ENCODE measurements at places on chromosomes 12 and 14. TPM values are rescaled to one million over a fixed set of nuclear protein-coding genes. Genes with fewer than 3 reads are reported as not detected.

GRCh38 chr14:93315575-93315974, 17.3 kb downstream of the BTBD7 start:
- no peaks in the 10 kb centered on the region for H3K27me3 ChIP-seq
- H3K4me3 ChIP-seq: no peak overlapping the region
- no peak for DNase-seq

The UNC79 gene
- total RNA-seq: 0.13 TPM

The PELI2 gene
- 5.3 TPM for total RNA-seq

The RPL10L gene
- total RNA-seq: not detected

The ZNF410 gene
- total RNA-seq: 63.1 TPM

DNA sequence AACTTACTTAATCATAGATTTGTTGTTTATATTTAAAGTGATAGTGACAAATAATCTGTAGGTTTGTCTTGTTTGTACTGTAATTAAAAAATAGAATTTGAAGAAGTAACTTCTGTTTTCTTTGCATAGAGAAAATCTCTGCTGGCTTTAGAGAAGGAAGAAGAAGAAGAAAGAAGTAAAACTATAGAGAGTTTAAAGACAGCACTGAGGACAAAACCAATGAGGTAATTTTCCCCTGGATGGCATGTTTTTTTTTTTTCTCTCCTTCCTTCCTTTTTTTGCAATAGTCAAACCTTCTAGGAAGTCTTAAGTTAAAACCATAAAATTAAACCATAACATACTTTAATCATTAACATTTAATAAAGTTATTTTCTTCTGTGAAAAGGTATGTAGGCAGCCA, 131.9 kb downstream of the DAAM1 start:
- H3K4me1 ChIP-seq: peaks cover 17% of the 10 kb centered on the region
- no peaks in the 10 kb centered on the region for H3K27me3 ChIP-seq
- H3K4me3 ChIP-seq: no peak overlapping the region
- no peak for DNase-seq

The PRH2 gene
- not detected for total RNA-seq

DNA sequence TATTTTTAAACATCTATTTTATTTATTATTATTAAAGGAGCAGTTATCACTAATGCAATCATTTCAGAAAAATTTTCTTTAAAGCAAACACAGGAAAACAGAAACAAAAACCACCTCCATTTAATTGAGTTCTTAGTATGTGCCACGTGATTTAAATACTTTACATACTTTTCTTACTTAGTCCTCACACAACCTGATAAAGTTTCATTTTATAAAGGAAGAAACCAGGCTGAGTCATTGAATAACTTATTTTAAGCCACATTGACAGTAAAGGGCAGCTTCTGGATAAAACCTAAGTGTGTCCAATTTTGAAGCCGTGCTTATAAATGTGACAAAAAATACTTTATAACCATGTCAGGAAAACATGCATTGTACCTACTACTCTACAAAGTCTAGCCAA, 57.1 kb upstream of the PCED1B start:
- H3K27me3 ChIP-seq: no peaks in the 10 kb centered on the region
- no peak overlapping the region for H3K4me3 ChIP-seq
- H3K36me3 ChIP-seq: no peaks in the 10 kb centered on the region
- peak; percentile 83 for DNase-seq
- peaks cover 48% of the 10 kb centered on the region for H3K4me1 ChIP-seq

- DNase-seq: no peak
- peaks cover 70% of the 10 kb centered on the region for H3K4me1 ChIP-seq
- H3K27me3 ChIP-seq: no peaks in the 10 kb centered on the region
- peaks cover 40% of the 10 kb centered on the region for H3K36me3 ChIP-seq
- peak overlapping the region; percentile 66 for H3K27ac ChIP-seq
- peak overlapping the region; percentile 80 for H3K4me3 ChIP-seq
Measured at GRCh38 chr14:55130196-55130550, 1.1 kb downstream of the LGALS3 start.

- no peak for DNase-seq
- no peak overlapping the region for H3K4me3 ChIP-seq
- H3K4me1 ChIP-seq: peaks cover 5% of the 10 kb centered on the region
- H3K27me3 ChIP-seq: peaks cover 19% of the 10 kb centered on the region
- no peaks in the 10 kb centered on the region for H3K36me3 ChIP-seq
Measured at GRCh38 chr12:104462931-104463339, 6.2 kb downstream of the CHST11 start.

GRCh38 chr12:8685051-8685450, 12.7 kb upstream of the RIMKLB start:
- H3K27ac ChIP-seq: no peak overlapping the region
- DNase-seq: no peak
- no peaks in the 10 kb centered on the region for H3K36me3 ChIP-seq
- H3K4me1 ChIP-seq: peaks cover 21% of the 10 kb centered on the region
- H3K4me3 ChIP-seq: no peak overlapping the region

DNA sequence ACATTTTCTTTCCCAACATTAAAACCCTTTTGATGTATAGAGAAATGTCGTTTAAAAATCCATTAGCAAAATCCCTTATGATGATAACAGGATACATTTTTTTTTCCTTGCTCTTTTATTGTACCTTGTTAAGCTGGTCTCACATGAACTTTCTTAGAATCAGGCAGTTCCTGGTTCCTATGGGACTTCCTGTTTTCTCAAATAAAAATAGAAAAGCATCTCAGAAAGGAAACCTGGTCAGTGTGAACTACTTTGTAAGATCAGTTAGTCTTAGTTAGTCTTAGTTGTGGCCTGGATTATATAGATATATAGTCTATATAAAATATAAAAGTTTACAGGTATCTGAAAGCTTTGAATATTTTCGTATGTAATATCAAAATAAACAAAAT, 40.3 kb downstream of the LEMD3 start:
- no peak for DNase-seq
- no peak overlapping the region for H3K4me3 ChIP-seq
- no peaks in the 10 kb centered on the region for H3K4me1 ChIP-seq
- H3K27me3 ChIP-seq: no peaks in the 10 kb centered on the region
- H3K36me3 ChIP-seq: no peaks in the 10 kb centered on the region

DNA sequence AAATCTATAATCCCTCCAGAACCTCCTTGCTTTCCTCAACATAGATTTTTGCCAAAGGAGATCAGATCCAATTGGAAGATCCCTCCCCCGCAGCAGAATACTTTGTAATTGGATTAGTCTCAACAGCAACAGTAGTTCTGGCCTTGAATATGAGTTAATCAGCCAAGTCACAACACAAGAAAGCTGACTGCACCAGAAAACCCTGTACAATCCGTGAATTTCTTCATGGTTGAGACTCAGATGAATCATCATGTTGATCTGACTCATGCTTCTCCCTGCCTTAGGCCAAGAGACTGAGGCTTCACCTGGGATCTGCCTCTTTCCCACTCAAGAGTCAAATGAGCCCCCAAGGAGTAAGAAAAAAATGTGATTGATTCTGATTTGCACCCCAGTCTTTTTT, 3.0 kb upstream of the METTL17 start:
- H3K36me3 ChIP-seq: peaks cover 8% of the 10 kb centered on the region
- H3K4me1 ChIP-seq: peaks cover 28% of the 10 kb centered on the region
- H3K27me3 ChIP-seq: no peaks in the 10 kb centered on the region
- peak; percentile 62 for DNase-seq
- H3K4me3 ChIP-seq: no peak overlapping the region

DNA sequence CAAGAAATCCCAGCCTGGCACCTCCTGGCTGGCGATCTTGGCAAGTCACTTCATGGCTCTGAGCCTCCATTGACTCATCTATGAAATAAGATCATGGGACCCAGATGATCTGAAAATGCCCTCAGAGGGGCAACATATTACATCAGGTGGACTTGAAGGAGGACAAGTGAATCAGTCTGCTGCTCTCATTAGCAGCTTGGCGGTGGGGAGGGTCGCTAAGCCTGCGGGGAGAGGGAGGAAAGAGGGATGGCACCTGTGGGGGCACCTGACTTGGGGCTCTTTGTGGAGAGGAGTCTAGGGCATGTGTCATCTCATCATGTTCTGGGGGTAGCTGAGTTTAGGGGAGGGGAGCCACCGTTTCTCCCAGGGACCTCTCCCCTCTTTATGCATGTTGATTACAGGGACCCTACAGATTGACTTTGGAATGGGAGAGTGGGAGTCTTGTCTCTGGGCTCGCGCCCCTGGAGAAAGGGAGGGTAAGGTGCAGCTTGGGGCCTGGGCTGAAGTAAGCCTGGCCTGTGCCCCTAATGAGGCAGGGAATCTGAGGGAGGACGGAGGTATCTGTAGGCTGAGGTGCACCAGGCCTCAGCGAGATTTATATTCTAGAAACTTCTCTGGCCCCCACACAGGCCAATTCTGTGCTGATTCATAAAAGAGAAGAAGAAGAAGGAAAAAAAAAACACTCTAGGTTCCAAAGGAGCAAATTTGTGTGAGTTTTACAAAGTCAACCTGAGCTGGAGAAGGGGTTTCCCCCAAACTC, 29.3 kb upstream of the BATF start:
- H3K4me1 ChIP-seq: peaks cover 4% of the 10 kb centered on the region
- H3K27ac ChIP-seq: no peak overlapping the region
- H3K4me3 ChIP-seq: no peak overlapping the region
- H3K27me3 ChIP-seq: no peaks in the 10 kb centered on the region

The DNAH10 gene
- total RNA-seq: 1.00 TPM

DNA sequence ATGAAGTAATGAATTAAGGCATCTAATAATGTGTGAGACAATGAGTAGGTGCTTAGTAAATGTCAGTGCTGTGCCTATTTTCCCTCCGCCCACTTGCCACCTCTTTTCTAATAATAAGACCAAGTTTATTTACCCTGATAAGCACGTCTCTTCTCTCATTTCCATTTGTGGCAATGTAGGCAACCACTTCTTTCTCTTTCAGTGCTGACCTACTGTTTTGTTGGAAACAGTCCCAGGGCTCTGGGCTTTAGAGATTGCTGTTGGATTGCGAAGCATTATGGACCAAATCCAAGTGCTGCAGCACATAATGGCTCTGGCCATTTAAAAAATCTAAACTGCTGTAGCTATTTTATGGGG, 141.3 kb upstream of the PLEKHG7 start:
- no peak overlapping the region for H3K4me3 ChIP-seq
- H3K27me3 ChIP-seq: no peaks in the 10 kb centered on the region
- H3K36me3 ChIP-seq: no peaks in the 10 kb centered on the region
- DNase-seq: no peak

The AEBP2 gene
- total RNA-seq: 17.0 TPM

The BATF gene
- total RNA-seq: not detected

- no peak for DNase-seq
- H3K36me3 ChIP-seq: no peaks in the 10 kb centered on the region
- no peaks in the 10 kb centered on the region for H3K27me3 ChIP-seq
- H3K27ac ChIP-seq: no peak overlapping the region
- H3K4me3 ChIP-seq: no peak overlapping the region
Measured at GRCh38 chr12:117125767-117126166, 26.6 kb upstream of the TESC start.

DNA sequence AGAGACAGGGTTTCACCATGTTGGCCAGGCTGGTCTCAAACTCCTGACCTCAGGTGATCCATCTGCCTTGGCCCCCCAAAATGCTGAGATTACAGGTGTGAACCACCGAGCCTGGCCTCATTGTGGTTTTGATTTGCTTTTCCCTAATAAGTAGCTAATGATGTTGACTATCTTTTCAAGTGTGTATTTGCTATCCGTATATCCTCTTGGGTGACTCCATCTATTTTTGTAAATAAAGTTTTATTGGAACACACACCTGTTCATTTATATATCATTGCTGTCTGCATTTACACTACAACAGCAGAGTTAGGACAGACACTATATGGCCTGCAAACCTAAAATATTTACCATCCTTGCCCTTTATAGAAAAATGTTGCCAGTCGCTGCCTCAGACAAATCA, 13.7 kb upstream of the HRK start:
- H3K36me3 ChIP-seq: no peaks in the 10 kb centered on the region
- H3K4me3 ChIP-seq: no peak overlapping the region
- DNase-seq: no peak
- H3K4me1 ChIP-seq: no peaks in the 10 kb centered on the region
- peaks cover 15% of the 10 kb centered on the region for H3K27me3 ChIP-seq
- H3K27ac ChIP-seq: no peak overlapping the region

DNA sequence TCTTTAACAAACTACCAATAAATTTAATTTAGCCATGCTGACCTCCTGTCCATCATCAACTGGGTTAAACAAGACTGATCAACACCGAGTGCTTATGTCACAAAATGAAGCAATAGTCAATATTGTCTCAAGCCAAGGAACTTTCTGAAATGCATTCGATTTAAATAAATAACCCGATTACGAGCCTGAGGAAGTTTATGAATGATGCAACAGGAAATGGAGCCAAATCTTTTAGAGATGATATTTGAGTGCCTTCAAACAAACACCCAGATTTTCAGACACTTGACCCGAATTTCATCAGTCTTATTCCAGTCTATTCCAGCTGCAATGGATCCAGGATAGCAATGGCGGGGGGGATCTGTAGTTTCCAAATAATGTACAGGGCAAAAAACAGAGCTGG, 27.9 kb downstream of the FAR2 start:
- H3K27ac ChIP-seq: no peak overlapping the region
- H3K4me1 ChIP-seq: no peaks in the 10 kb centered on the region
- H3K36me3 ChIP-seq: no peaks in the 10 kb centered on the region

DNA sequence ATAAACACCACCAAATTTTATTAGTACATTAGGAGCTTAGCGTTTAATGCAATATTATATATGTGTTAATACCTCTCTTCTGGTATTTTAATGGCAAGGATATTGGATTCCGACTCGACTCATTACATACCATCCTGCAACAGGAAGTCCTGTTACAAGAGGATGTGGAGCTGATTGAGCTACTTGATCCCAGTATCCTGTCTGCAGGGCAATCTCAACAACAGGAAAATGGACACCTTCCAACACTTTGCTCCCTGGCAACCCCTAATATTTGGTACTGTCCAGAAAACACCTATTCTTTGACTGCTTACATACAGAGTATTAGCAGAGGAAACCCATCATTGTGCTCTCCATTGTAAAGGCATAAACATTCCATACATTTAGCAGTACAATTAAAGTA, 45.2 kb downstream of the VEZT start:
- peaks cover 46% of the 10 kb centered on the region for H3K36me3 ChIP-seq
- no peak overlapping the region for H3K4me3 ChIP-seq
- H3K27me3 ChIP-seq: no peaks in the 10 kb centered on the region
- no peak overlapping the region for H3K27ac ChIP-seq
- H3K4me1 ChIP-seq: peaks cover 5% of the 10 kb centered on the region

GRCh38 chr12:99450036-99450630, 197.4 kb upstream of the GARIN6 start:
- DNase-seq: no peak
- H3K36me3 ChIP-seq: no peaks in the 10 kb centered on the region
- H3K27me3 ChIP-seq: no peaks in the 10 kb centered on the region
- peaks cover 18% of the 10 kb centered on the region for H3K4me1 ChIP-seq

- peaks cover 26% of the 10 kb centered on the region for H3K36me3 ChIP-seq
- H3K4me3 ChIP-seq: peak overlapping the region; percentile 69
- no peaks in the 10 kb centered on the region for H3K27me3 ChIP-seq
- DNase-seq: peak; percentile 61
- H3K27ac ChIP-seq: peak overlapping the region; percentile 81
Measured at GRCh38 chr12:2813214-2814185, 1.0 kb downstream of the ITFG2 start.

- H3K36me3 ChIP-seq: no peaks in the 10 kb centered on the region
- no peaks in the 10 kb centered on the region for H3K27me3 ChIP-seq
- no peak for DNase-seq
- H3K27ac ChIP-seq: no peak overlapping the region
Measured at GRCh38 chr14:88342980-88343379, 19.9 kb upstream of the KCNK10 start.

DNA sequence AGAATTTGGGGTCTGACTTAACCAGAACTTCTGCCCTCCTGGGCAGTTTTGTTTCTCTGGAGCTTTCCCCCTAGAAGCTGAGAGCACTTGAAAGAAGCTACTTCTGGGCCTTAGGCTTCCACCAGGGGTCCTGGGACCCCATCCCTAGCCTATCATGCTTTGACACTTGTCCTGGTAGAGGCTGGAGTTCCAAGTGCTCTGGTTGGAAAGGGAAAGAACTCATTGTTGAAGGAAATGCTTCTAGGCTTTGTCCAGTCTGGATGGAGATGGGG, 1.4 kb upstream of the COL2A1 start:
- H3K4me1 ChIP-seq: peaks cover 15% of the 10 kb centered on the region
- no peak overlapping the region for H3K4me3 ChIP-seq
- no peaks in the 10 kb centered on the region for H3K36me3 ChIP-seq
- H3K27ac ChIP-seq: no peak overlapping the region
- H3K27me3 ChIP-seq: peaks cover 84% of the 10 kb centered on the region
